IPS-NIHi11 (cell line): ENCODE measurements at places on chromosomes 11 and 22.

GRCh38 chr11:90318651-90319050, 95.8 kb upstream of the CHORDC1 start:
- DNase-seq = no peak

DNA sequence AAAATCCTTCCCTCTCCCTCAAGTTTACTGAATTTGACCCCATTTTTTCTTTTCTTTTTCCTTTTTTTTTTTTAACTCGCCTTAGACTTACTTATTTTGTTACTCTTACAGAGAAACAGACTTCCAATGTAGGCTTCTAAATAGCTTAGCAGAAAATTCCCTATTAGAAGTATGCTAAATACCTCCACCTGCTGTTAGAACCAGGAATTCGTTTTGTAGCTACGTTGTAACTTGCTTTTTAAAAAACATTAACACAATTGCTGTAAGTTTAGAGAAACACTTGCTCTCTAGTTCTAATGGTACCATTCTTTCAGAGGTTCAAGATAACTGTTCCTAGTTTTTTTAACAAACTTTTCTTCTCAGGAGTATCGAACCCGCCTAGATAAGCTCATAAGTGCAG, 324.2 kb downstream of the DCDC1 start:
- peak; percentile 17 for DNase-seq

GRCh38 chr11:119585043-119585781, 143.8 kb downstream of the NECTIN1 start:
- peak; percentile 75 for DNase-seq

DNA sequence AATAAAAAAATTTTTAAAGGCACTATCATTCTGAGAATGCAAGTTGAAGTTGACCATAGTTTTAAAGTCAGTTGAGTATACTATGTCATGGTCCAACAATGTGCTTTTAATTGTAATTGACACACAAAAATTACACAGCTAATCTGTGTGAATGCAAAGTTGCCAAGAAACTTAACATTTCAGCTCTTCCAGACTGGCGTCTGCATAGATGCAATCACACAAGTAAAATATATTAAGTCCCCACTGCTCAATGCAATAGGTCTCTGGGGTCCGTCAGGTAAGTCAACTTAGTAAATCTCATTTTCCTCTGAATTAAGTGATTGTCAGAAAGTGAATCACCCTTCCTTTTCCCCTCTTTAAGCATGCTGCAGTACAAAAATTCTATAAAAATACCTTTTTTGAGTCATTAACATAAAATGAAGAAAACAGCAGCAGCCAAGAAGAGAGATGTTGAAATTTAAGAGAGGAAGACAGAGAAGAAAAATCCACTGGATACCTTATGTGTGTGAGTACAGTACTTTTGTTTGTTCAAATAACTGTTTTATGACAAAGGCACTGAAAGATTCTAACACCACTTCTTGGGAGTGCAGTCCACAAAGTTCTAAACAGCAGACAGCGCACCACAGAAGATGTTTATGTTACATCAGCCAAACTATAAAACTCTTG, 5.1 kb downstream of the FZD4 start:
- DNase-seq = no peak

GRCh38 chr11:80843266-80843974, 1402.6 kb upstream of the TENM4 start:
- no peak for DNase-seq
